T1000 (cell line): ENCODE measurements at places on chromosomes 3 and 15.

GRCh38 chr3:47650294-47650693 lies 71.6 kb upstream of the CSPG5 start:
- DNase-seq = no peak

- DNase-seq = no peak
Observed at GRCh38 chr3:142968319-142969025, 5.0 kb upstream of the PAQR9 start.

- no peak for DNase-seq
Observed at GRCh38 chr3:169344465-169344864, 319.0 kb downstream of the MECOM start.

GRCh38 chr3:58230876-58231552 lies 6.6 kb upstream of the ABHD6 start:
- no peak for DNase-seq

- DNase-seq = no peak
Observed at GRCh38 chr3:55629432-55629831, 142.3 kb upstream of the WNT5A start.

GRCh38 chr3:19877656-19878055 lies 56.4 kb downstream of the EFHB start:
- no peak for DNase-seq

DNA sequence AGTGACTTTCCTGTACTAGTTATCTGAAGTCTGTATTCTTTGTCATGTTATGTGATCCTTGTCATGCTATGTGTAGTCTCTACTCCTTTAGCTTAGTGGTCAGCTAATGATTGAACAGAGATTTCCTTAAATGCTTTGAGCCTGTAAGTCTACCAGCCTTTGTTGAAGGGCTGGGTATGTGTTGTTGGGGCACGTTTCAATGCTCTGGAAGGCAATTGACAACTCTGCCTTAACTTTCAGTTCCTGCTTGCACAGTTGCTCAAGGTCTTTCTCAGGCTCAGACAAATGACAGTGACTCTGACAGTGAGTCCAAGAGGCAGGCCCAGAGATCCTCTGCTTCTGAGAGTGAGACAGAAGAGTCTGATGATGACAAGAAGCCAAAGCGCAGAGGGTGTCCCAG lies 89.3 kb downstream of the CHD2 start:
- DNase-seq = no peak

DNA sequence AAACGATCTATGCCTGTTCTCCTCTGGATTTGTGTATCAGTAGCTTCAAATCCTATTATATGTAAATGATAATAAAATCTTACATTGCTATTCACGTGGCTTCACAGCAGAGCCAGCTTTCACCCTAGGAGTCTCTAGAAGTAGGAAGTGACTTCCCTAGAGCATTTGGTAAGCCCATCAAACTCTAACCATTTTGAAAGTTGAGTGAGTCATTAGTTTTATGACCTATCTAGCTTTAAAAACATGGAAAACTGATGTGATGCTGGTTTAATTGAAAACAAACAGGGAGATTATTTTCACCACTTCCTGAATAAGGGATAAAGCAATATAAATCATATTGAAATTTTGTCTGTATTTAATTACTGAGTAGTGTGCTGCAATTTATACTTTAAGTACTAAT lies 275.2 kb downstream of the EPHA6 start:
- no peak for DNase-seq
